ENCODE measurements at places on chromosomes 4 and X. TPM values are rescaled to one million over a fixed set of nuclear protein-coding genes. Genes with fewer than 3 reads are reported as not detected.

Gene MAOA
- 126 TPM for total RNA-seq

DNA sequence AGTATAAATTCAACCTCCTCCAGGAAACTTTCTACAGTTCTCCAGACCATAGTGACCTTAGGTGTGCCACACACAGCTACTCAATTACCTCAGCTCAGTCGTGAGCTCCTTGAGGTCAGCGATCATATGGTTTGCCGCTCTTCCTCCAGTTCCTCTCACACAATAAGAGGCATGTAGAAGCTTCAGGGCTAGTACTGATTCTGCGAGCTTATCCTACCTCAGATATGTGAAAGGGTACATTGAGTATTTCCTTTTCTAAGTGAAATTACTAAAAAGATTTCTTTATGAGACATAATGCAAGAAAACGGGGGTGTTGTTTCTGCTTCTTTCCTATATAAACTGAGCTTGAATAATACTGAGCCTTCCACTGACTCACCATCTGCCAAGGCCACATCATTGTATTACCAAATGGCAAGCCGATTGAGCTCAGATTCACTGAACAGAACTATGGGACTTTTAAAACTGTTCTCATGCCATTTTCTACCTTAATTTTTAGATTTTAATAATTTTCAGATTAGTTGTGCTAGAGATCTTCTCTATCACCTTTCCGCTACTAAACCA, 183.1 kb downstream of the HS6ST2 start:
- DNase-seq = peak; percentile 2

GRCh38 chrX:101359966-101360365, 11.4 kb upstream of the TIMM8A start:
- DNase-seq = peak; percentile 32

- no peak for DNase-seq
These were observed 87.3 kb downstream of the UGT2B4 start for GRCh38 chr4:69408451-69408850.

DNA sequence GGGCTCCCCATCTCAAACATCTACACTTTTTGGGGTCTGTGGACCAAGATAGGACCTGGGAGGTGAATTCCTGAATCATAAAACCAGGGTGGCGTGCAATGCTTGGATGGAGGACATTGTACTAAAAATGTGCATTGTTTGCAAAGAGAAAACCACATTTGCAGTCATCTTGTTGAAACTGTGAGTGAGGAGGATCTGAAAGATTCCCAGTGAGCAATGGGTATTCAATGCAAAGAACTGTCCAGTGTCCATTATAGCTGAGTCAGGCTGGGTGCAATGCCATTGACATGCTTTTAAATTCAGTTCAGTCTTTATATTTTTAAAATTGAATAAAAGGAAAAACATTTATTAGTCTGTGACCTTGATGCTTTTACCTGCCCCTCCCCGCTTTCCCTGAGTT, 215.7 kb downstream of the STK32B start:
- no peak for DNase-seq

- DNase-seq = no peak
These were observed 212.7 kb upstream of the TBL1X start for GRCh38 chrX:9252182-9252581.

DNA sequence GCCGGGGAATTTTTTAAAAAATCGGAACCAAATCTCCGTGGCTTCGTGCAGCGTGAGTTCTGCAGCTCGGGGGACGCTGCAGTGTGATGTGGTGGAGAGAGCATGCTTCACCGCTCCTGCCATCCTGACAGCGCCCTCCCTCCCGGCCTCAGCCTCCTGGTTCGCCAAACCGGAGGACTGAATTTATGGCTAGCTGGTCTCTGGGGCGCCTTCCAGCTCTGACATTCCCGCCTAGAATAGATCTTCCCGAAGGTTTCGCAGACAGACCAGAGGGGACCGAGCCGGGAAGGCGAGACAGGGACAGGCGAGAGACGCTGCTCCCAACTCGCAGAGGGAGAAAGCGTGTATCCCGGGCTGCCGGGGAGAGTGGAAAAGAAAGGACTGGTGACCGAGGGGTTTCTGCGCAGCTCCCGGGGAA, 25.9 kb downstream of the HOPX start:
- DNase-seq = no peak

GRCh38 chr4:54367059-54367458, 138.0 kb downstream of the PDGFRA start:
- DNase-seq = no peak

DNA sequence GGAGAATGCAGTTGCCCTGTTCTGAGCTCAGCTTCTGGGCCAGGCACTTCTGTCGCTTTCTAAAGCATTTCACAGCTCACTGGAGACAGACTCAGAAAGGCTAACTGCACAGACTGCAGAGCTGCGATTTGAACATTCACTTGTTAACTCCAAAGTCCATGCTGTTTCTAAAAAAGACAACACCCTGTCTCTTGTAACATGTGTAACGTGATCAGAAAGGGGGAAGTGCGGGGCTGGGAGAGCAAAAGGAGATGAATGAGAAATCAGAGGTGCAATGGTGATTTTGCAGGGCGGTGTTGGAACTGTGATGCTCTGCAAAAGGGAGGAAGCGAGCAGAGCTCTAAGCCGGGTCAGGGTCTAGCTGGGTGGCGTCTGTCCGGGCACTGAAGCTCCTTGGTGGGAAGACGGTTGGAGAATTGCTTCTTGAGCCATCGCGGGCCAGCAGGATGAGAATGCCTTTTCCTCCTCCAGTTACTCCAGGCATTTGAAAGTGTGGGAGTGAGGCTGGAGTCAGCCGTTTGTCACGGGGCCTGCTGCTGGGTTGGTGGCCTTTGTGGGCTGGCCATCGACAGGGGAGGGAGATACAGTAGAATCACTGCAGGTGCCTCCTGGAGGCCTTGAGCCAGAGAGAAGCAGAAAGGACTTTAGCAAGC, 20.3 kb downstream of the TBC1D14 start:
- DNase-seq = no peak

Gene ARHGAP10
- 8.4 TPM for total RNA-seq

Gene EREG
- total RNA-seq = 30.7 TPM

GRCh38 chr4:185238215-185238681, 28.9 kb downstream of the SNX25 start:
- no peak for DNase-seq

Gene TCEAL9
- total RNA-seq = 66.6 TPM

DNA sequence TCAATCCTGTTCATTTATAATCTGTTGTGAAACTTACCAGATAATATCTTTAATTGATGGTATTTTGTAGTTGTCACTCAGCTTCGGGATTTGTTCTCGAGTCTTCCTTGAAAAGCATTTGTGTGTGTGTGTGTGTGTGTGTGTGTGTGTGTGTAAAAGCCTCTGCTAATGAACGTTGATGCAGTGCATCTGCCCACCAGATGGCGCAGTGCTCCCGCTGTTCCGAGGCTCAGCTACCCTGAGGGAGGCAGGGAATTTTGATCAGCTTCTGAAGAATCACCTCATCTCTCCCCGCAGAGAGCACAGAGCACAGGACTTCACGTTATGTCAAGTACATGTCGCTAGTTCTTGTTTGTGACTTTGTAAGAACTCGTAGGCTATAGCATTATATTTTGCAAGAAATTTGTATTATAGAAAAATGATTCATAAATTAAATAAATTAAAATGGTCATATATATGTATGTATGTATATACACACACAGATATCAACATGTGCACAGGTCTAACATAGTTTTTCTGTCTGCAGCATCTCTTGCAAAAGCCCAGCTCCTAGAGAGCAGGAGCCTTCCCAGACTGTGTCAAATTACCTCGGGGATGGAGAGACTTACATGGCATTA, 316.7 kb upstream of the IGFBP7 start:
- DNase-seq = peak; percentile 55

DNA sequence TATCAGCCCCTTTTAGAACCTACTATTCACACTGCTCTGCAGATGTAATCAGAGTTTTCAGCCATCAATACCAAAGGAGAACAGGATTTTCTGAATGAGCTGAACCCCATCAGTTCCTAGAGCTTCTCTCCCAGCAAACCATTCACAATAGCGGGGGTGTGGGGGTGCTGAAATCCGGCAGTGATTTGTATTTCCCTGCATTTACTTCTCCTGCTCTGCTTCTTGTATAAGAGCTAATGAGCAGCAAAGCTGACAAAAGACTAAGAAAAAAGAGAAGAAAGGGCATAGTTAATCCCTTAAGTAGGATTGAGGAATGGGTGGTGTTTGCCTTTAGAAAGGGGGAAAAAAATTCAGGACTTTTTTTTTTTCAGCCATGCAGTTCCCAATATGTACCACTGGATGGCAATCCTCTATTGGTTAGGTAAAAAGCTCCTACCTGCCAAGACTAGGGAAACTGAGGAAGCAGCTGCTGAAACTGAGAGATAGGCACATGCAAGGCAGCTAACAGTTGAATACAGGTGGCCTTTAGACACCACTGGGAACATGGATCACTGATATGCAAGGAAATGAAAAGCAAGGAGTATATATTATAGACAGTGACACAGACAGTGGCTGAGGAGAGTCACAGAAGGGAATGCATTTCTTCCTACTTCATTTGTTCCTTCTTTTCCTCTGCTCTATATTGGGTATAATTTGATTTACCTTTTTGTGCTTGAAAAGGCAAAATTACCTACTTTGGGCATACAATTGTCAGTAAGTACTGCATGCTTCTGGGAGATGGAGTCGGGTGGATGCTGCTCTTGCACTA, 217.9 kb downstream of the HS6ST2 start:
- no peak for DNase-seq

DNA sequence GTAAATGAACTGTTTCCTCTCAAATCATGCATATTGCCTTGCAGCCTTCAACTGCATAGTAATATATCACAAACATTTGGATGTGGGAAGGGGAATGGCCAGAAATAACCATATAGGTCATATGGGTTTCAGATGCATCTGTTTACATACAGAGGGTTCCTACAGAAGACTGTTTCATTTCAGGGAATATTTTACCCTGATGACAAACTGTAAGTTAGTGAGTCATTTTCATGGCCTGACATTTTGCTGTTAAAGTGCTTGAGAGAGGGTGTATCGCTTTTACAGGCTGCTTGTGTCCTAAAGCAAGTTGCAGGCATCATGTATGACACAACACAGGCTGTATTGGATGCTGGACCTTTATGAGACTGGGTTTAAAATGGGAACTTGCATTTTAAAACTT, 25.5 kb upstream of the AMOT start:
- DNase-seq = no peak

GRCh38 chrX:10404436-10404835, 215.9 kb downstream of the MID1 start:
- DNase-seq = no peak

- DNase-seq = peak; percentile 86
These were observed 22.7 kb upstream of the MSN start for GRCh38 chrX:65644621-65645289.

GRCh38 chr4:82739287-82740190, 59.1 kb downstream of the SCD5 start:
- DNase-seq = peak; percentile 42

DNA sequence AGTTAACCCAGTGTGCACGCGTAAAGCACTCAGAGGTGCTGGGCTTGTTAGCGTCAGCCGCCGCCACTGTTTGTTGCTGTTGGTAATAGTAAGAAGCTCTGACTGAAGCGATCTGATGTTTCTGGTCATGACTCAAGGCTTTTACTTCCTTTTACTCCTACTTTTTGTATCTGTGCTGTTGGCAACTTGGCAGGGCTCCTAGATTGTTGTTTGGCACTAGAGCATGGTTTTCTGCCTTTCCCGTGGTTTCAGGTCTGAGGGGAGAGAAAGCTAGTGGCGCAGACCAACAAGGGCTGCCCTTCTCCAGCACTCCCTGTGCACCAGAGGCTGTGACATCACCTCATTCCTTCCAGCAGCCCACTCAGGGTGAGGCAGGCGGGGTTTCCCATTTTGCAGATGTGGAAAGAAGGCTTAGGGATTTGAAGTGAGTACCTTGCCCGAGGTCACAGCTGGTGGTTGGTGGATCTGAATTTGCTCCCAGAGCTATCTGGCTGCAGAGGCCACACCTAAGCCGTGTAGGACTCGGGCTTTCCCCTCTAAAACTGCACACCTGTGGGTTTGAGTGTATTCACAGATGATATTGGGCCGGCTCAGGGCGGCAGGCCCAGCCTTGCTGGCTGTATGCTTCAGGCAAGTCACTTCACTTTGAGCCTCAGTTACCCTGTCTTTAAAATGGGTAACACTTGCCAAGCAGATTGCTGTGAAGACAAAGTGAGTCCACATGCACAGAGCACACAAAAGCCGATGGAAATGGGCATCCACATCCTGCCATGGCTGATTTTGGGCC, 51.2 kb upstream of the TADA2B start:
- DNase-seq = peak; percentile 85

Gene MSMO1
- total RNA-seq = 206 TPM

DNA sequence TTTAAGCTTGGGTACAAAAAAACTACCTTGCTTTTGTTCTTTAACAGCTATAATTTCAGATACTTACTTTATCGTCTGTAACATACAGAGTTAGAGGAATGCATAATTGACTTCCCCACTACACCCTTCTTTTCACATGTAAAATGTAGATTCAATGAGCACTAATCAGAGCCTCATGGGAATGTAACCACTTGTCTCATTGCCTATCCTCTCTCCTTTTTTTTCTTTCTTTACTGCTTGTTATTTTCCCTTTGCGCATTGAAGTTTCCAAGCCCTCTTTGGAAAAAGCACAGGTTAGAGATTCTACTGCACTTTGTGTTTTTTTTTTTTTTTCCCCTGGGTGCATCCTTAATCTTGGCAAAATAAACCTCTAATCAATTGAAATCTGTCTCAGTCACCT, 965.1 kb upstream of the PABPC4L start:
- DNase-seq = no peak

DNA sequence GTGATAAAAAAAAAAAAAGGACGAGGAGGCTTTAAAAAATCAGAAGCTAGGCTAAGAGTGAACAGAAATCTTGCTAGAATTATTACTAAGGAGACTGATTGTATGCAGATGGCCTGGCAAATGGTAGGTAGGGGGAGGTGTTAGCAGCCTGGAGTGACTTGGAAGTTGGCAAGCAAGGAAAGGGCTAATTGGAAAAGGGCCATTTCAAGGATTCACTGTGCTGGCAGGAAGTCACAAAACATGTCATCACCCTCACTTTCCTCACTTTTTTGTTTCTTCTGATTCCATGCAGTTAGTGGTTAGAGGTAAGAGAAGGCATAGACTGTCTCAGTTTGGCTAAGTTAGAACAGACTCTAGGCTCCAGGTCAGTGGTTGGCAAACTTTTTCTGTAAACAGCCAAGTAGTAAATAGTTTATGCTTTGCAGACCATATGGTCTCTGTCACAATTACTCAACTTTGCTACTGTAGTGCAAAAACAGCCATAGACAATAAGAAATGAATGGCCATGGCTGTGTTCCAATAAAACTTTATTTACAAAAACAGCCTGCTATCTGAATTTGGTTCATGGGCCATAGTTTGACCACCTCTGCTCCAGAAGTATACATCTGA, 646.5 kb upstream of the ACTRT1 start:
- DNase-seq = no peak

Data from bronchial epithelial cell (primary cell).